ENCODE measurements at places on chromosomes 4 and X.

- DNase-seq = no peak
Observed at GRCh38 chr4:77777135-77777807, 41.9 kb downstream of the CNOT6L start.

DNA sequence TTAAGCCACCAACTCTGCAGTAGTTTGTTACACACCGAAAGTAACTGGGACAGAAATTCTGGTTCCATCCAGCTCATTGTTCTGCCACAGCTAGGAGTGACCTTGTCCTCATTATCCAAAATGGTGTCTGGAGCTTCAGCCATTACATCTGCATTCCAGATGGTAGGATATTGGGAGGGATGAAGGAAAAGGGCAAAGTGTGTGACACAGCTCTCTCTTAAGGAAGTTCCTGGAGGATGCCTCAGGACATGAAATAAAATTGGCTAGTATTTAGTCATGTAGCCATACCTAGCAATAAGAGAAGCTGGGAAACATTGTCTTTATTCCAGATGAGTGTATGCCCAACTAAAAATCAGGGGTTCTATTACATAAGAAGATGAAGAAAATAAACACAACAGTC lies 262.0 kb downstream of the BCOR start:
- no peak for DNase-seq

DNA sequence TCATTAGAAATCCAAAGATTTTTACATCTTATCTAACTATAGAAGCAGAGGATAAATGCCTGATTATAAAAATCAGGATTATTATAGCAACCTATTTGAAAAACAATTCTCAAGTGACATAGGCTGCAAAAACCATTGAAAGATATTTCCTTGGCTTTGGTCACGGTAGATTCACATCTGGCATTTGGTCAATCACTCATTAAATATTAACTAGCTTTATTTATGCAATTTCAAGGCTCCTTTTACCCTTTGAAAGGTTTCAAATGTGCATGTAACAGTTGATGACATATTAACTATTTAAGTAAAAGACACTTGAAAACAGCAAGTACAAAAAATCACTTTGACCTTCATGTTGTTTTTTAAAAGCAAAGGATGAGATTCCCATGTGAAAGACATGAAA lies 98.1 kb downstream of the MMRN1 start:
- DNase-seq = no peak

DNA sequence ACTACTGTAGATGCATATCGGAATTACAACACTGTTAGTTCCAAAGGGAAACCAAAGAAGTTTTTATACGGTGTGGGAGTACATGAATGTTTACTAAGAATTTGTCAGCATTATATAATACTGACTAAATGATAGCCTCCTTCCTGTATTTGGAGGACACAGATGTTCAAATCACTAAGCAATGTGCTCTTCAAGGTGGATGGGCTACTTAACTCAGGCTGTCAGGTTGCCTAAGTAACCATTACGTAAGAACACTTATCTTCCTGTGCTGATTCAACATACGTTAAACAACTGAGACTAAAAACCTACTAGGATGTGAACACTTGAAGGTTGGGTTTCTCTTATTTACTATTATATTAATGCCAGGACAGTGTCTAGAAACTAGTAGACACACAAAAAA lies 81.9 kb upstream of the HPGD start:
- no peak for DNase-seq

DNA sequence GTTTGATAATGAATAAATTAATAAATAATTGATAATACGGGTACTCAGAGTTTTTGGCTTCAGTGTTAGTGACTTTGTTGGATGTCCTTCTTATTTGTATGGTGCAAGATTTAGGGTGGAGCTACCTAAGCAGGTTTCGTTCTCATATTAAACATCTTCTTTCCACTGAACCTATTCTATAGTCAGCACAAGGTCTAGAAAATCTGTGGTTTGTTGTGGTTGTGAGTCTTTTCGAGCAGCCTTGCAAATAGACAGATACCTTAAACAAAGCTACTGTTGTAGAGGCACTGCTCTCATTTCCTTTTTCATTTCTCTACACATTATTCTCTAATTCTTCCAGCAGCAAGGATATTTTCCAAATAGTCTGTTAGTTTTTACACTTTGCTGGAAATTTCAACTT lies 38.1 kb upstream of the SPANXD start:
- DNase-seq = no peak

DNA sequence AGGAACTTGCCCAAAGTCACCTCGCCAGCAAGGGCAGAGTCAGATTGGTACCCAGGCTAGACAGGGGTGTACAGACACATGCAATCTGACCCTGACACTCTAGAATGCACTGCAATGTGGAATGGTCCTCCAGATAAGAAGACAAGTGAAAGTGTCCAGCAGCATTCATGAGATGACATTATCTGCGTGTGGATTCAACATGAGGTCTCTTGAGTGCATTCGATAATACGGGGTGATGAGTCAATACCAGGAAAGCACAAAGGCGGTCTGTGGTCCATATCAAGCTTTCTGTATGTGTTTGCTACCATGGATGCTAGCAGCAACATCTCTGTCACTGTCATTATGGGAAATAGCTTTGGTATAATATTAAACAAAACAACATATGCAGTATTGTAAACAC lies 6.8 kb upstream of the XAGE3 start:
- DNase-seq = no peak

DNA sequence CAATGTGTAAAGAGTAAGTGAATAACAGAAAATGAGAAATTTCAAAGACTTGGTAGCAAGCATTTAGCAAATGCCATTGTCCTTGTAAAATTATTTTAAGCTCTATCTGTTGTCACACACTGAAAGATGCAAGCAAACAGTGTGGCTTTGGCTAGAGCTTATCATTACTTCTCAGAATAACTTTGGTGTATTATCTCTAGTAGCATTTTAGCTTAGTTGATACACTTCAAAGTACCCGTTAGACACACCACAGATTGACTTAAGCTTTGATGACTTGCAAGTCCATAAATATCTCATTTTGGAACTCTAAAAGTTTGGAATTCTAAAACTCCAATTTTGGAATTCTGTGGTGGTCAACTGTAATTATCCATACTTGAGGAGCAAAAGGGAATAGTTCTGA lies 98.6 kb downstream of the PDLIM5 start:
- DNase-seq = no peak

- no peak for DNase-seq
Observed at GRCh38 chrX:10828036-10828435, 207.7 kb upstream of the MID1 start.

DNA sequence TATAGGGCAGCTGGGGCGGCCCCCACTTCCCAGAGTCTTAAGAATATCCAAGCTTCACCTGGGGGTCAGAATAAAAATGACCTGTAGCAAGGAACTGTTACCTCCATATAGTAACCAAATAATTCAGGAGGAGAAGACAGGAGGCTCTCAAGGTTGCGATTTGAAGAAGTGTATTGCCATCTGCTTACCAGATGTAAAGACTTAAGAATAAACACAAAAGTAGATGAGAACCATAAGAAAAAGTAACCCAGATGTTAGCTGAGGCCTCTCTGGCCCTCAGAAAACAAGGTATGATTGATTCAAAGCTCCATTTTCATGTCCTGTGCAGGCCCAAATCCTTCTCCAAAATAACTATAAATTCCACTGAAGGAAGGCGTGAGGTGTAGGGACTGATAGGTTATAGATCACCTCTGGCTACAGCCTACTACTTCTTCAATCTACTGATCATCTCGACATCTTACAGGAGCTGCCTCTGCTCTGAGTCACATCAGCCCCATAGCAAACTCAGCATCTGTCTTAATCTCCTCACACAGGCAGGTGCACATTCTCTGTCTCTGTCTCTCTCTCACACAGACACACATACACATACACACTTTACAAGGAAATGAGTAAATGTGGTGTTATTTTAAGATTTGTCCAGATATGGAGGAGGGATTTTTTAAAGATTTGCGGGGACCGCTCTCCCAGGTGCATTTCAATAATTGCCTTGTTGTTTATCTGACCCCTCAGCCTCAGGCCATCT lies 193.9 kb upstream of the EDNRA start:
- no peak for DNase-seq

DNA sequence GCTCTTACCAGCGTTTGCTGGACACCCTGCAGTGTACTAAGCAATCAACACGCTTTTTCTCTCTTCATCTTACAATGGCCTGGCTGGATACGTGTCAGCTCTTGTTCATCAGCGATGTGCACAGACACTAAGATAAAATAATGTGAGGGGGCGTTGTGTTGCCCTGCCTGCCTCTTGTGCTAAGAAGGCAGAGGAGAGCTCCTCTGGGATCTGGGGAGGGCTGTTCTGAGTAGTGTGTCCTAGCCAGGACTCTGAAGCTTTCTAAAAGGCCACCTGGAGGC lies 49.7 kb downstream of the NELFA start:
- DNase-seq = no peak

DNA sequence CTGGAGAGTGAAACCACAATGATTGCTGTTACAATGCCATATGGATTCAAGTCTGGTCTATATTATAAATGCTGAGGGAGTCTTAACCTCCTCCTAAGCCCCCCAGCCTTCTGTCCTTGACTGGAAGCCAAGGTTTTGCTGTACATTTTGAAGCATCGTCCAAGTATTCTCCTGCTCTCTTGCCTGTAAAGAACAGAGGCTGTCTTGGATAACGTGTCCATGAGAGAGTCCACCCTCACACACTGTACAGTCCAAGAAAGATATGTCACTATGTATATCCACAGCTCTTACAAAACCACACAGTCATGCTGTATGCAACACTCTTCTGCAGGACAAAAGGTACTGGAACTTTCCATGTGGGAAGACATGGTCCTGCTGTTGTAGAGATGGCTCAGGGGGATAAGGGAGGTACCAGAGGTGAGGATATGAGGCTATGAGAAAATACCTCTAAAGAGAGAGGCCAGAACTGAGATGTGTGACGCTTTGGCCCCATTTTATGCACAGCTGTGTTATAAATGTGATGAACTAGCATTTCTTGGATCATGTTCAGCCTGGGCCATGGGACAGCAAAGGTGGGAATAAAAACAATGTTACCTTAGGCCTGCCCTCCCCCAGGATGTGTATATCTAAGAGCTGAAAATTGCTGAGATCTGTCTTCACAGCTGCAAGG lies 678.6 kb downstream of the IQCM start:
- no peak for DNase-seq

- no peak for DNase-seq
Observed at GRCh38 chr4:94880956-94881355, 123.2 kb downstream of the BMPR1B start.

- DNase-seq = peak; percentile 68
Observed at GRCh38 chrX:9785944-9786797, at the start of gene SHROOM2. Gene SHROOM2, plus strand, starts transcription at chrX:9786429. Its CDS starts 117 bp downstream, at chrX:9786546.

GRCh38 chrX:120604361-120604782 lies 471 bp downstream of the MCTS1 start:
- DNase-seq = no peak

DNA sequence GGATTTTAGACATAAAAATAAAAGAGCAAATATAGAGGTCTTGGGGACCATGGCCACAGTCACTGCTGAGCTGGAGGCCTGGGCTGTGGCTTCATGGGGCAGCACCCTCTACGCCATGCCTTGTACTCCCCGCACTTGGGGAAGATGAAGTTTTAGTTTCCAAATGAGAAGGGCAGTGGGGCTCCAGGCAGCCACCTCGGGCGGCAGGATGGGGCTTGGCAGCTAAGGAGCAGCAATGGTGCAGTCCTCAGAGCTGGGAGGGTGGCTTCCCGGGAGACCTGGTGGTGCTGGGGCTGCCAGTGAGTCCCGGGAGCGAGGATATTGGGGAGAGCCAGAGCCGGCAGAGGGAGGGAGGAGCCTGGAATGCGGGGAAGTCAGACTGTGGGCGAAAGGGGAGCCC lies 2.4 kb downstream of the CXCR3 start:
- DNase-seq = no peak

- DNase-seq = no peak
Observed at GRCh38 chr4:38152305-38152704, 192.1 kb downstream of the PTTG2 start.

GRCh38 chrX:149699761-149700160 lies 12.1 kb upstream of the MAGEA11 start:
- no peak for DNase-seq

DNA sequence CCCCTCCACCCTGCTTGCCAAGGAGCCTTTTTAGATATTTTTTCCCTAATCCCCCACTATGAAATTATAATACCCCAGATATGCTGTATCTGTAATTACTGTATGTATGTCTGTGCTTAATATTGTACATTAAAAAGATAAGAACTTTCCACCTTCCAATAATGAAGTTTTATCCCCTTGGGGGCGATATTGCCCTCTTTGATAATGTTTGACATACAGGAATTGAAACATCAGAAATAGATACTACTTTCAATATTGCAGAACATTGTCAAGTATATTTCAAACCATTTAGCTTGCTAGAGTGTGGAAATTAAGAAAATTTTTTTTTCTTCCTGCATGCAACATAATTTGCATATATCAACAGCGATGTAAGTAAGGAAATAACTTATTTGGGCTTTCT lies 58.9 kb downstream of the NAF1 start:
- no peak for DNase-seq

DNA sequence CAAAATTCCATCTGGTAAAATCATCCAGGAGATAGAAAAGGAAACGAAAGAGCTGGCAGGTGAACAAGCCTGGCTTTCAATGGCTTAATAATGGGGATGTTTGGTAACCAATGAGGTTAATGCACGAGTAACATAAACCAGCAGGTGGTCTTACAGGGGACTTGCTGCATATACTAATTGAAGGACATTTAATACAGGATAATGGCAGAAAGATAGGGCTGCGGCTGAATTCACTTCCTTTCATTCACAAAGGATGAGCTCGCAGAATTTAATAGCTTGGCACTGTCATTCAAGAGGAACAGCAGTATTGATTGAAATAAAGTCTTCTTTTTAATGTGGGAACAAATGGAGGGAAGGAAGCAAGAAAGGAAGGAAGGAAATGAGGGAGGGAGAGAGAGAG lies 156.3 kb upstream of the RAI2 start:
- no peak for DNase-seq

DNA sequence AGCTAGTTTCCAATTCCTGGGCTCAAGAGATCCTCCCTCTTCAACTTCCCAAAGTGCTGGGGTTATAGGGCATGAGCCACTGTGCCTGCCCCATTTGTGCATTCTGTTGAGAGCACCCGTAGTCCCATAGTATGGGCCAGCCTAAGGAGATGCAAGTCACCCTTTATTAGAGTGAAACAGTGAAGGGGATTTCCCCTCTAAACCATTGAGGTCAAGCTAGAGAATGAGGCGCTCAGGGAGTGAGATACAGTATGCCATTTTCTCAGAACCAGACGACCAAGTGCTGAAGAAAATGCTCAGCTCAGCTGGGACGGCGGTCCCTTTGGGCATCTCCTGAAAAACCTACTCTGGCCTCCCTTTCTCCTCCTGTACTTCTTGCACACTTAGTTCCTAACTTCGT lies 18.7 kb downstream of the RNF4 start:
- DNase-seq = no peak

All from nephron progenitor cell (in vitro differentiated cells).